ENCODE measurements at places on chromosomes 12 and 14.
A peak's percentile ranks its signal among the peaks of the same experiment; 100 is the strongest.

DNA sequence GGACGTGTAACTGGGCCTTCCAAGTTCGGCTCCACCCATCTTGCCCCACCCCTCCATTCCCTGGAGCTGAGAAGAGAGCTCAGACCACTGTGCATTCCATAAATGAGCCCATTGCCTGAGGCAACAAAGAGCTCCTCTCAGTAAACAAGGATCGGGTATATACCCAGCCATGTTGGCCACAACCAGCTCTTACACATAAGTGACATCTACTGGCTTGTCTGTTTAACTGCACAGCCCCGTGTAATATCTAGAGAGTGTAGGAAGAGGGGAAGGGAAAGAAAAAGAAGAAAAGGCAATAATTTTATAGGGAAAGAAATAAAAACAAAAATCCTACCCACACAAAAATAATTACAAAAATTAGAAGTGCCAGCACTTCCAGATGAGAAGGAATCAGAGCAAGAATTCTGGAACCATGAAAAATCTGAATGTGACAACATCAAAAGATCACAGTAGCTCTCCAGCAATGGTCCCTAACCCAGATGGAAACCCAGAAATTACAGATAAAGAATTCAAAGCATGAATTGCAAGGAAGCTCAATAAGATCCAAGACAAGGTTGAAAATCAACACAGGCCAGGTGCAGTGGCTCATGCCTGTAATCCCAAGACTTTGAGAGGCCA lies 308.1 kb downstream of the RPAP3 start:
- DNase-seq: peak; percentile 69

GRCh38 chr12:43816168-43816567 lies 10.1 kb upstream of the TWF1 start:
- DNase-seq: no peak

- DNase-seq: peak; percentile 77
These were observed 120.7 kb downstream of the AACS start for GRCh38 chr12:125185740-125186470.

- DNase-seq: no peak
These were observed 230.2 kb downstream of the EPS8 start for GRCh38 chr12:15558915-15559528.

GRCh38 chr12:87150969-87151662 lies 878.1 kb downstream of the C12orf50 start:
- no peak for DNase-seq

GRCh38 chr12:124401704-124402221 lies 106.9 kb downstream of the RFLNA start:
- DNase-seq: no peak

DNA sequence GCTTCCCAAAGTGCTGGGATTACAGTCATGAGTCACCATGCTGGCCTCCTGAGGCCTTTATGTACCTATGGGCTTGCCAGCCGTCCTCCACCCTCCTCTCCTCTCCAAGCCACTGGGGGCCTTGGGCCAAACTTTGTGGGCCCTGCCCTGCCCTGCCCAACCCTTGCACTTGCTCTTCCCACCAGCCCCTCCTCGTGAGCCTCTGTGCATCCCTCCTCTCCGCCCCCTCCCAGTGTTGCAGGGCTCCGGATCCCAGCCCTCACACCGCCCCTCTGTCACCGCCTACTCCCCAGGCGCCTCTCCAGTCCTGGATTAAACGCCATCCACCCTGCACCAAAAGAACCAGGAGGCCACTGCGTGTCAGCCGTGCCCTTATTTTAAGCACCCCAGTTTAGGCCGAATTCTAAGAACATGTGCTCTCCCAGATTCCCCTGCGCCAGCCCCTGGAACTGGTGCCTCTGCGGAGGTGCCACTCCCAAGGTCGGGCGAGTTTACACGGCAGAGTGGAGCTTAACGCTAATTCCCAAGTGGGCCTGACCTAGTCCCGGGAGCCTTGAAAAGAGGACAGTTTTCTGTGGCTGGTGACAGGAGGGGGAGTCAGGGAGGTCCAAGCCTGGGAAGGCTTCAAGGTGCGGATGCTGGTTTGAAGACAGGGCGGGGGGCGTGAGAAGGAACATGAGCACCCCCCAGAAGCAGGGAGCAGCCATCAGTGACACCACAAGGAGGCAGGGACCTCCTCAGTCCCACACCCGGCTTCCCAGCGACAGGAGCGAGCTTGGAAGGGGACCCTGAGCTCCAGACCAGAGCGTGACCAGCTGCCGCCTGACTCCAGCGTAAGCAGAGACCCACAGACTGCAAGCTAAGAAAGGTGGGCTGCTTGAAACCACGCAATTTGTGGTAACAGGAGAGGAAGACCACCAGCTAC lies 21.2 kb upstream of the CDCA4 start:
- no peak for DNase-seq

- DNase-seq: no peak
These were observed 317.4 kb upstream of the DDHD1 start for GRCh38 chr14:53470351-53471043.

DNA sequence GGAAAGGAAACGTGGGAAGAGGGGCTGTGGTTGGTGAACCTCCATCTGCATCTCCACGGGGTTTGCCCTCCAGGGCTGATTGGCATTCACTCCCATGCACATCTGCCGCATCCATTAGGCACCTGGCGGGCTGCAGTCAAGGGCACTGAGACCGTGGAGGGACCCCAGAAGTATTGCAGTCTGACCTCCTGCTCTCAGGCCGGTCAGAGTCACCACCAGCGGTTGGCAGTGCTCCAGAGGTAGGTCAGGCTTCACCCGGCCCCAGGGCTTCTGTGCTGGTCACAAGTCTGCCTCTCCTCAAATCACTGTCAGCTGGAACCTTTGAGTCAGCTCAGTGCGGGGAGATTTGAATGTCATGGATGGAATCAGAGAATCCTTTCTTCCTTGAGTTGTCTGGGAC lies 132.3 kb downstream of the PAPOLA start:
- DNase-seq: no peak

- no peak for DNase-seq
These were observed 3.1 kb downstream of the GPR33 start for GRCh38 chr14:31484754-31485153.

DNA sequence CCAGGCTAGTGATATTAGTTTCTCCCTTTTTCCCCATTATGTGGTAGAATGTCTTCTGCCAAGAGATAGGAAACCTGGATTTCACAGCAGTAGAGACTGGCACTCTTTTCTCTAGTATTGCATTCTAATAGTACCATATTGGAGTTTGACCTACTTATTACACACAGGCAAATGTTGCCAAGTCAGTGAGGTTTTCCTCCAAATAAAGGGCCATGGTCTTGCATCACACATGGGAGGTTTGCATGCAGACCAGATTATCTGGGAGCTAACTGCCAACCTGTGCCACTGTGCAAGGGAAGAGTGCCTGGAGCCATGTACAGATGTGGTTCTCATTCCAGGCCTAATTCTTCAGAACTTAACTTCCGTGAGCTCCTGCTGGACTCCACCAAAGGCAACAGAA lies 113.3 kb downstream of the ANO6 start:
- no peak for DNase-seq

- no peak for DNase-seq
These were observed 127.2 kb upstream of the TMEM132D start for GRCh38 chr12:130031041-130031440.

DNA sequence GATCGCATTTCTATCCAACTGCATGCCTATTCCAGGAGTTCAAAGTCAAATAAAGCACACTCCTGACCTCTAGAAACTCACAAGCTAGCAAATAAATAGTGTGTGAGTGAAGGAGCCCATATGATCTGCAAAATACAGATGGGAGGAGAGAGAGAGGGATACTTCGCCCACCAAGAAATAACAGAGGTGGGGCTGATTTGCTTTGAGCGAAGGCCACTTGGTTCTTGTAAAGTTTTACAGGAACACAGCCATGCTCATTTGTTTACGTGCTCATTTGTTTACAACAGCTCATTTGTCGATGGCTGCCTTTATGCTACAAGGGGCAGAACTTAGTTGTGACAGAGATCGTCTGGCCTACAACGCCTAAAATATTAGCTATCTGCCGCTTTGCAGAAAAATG lies 63.4 kb upstream of the GPATCH2L start:
- DNase-seq: no peak

GRCh38 chr12:93442411-93443340 lies 929 bp upstream of the UBE2N start:
- peak; percentile 24 for DNase-seq

- DNase-seq: no peak
These were observed 32.0 kb downstream of the DCP1B start for GRCh38 chr12:1972260-1972659.

DNA sequence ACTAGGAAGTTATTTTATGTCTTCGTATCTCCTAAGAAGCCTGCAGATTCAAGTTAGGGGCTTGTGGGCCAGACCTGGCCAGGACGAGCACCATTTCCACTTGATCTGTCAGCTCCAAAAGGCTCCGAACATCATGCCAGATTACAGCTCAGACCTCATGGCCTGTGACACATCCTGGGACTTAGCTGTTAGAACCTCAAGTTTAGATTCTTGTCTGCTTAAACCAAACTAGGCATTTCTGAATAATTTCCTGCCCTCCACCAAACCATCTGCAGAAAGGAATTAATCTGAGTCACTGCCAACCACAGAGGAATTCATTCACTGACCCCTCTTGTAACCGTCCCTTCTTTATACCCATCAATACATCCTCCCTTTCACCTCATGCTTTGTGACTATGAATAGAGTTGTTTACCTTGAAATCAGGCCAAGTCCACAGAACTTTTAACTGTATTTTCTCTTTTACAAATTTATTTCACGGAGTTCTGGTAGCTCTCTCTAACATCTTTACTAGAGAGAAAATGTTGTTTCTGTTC lies 120.3 kb downstream of the FBXL14 start:
- peak; percentile 92 for DNase-seq

DNA sequence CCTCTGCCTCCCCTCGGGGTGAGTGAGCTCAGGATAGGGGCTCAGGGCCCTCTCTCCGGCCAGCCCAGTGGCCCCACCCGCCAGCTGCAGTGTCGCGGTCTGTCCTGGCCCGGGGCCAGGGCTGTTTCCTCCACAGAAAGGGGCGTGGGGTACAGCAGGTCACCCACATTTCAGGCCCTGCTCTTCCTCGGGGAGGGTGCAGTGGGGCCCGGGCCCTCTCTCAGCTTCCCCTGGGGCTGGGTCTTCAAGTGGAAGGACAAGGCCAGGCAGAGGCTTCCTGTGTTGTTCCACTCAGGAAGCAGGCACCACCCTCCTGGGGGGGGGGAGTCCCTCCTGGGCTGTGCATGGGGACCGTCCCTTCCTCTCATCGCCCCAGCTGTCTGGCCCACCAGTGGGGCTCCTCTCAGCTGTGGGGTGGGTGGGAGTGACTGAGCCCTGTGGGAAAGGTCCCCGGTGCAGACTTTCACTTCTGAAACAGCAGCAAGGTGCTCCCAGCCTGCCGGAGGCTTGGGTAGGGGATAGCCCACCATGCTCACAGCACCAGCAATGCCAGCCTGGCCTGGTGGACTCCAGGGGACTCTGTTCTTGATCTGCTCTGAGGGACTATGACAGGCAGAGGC lies 3.7 kb downstream of the GPR132 start:
- no peak for DNase-seq

DNA sequence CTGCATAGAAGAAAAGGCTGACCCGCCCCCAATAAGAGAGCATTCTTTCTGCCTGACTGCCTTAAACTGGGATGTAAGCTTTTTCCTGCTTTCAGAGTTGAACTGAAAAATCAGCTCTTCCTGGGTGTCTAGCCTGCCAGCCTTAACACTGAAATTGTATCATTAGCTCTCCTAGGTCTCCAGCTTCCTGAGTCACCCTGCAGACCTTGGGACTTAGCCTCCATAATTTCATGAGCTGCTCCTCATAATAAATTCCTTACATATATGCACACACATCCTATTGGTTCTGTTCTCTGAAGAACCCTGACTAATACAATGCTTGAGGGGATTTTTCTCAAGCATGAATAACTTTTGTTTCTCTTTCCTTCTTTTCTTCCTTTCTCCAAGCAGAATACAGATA lies 76.4 kb upstream of the FAR2 start:
- DNase-seq: no peak

- DNase-seq: no peak
These were observed 50.4 kb downstream of the GXYLT1 start for GRCh38 chr12:42094277-42094676.

GRCh38 chr14:28987516-28987915 lies 220.9 kb downstream of the FOXG1 start:
- DNase-seq: no peak

GRCh38 chr14:98698341-98698740 lies 573.7 kb downstream of the BCL11B start:
- no peak for DNase-seq

- no peak for DNase-seq
These were observed 74.3 kb downstream of the MAP3K9 start for GRCh38 chr14:70735043-70735442.

DNA sequence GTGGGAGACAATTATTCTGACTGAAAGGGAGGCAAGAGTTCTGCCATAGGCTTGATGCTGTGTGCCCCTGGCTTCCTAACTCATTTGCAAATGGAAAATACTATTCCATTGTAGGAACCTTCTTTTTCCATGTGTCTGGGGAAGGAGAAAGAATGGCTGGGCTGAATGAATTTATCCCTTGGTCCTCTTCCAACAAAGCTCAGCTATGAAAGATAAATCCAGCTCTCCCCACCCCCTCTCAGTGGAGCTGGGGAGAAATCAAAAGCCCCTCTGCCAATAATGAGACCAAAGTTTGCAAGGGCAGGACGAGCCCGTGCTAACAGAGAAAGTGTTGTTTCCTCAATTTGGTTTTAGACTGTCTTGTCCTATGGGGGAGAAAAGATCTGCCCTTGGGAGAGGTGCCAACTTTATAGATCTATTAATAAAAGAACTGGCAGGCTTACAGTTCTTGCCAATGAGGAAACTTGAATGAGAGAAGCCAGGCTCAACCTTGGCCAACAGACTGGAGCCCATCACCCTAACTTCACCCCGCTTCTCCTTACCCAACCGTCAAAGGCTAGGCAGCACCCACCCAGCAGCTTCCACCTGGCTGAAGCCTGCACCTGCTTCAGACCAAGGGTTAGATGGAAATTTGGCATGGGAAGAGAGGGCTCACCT lies 8.9 kb upstream of the TCL1B start:
- no peak for DNase-seq

DNA sequence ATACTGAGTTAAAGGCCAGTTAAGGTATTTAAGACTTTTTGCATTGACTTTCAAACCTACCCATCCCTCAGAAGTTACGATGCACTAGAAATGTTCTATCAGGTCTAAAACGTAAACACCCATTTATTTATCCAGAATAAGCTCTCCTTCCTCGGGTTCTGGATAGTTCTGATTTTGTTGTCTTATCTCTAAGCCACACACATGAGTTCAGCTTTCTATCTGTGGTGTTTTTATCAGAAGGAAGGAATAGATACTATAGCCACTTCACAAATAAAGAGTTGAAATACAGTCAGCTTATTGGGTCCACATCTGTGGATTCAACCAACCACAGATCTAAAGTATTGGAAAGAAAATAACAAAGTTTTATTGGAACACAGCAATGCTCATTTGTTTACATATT lies 5.4 kb downstream of the SFSWAP start:
- no peak for DNase-seq

GRCh38 chr12:111444925-111445725 lies 39.4 kb downstream of the SH2B3 start:
- peak; percentile 82 for DNase-seq

DNA sequence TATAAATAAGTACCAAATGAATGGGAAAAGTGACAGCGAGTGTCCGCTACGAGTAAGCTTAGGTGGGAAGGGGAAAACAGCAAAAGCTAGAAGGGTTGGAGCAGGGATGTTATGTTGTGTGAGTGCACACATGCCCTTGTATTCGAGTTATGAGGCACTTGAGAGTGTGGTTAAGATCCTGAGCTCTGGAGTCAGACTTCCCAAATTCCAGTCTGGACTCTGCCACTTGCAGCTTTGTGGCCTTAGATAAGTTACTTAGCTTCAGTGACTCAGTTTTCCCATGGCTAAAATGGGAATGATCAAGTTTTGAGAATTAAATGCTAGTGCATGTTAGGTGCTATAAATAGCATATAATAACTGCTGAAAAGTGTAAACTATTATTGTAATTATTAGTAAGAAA lies 44.9 kb downstream of the KTN1 start:
- DNase-seq: no peak

Measured in KBM-7 (cell line).